ENCODE measurements at places on chromosomes 6 and 20.

DNA sequence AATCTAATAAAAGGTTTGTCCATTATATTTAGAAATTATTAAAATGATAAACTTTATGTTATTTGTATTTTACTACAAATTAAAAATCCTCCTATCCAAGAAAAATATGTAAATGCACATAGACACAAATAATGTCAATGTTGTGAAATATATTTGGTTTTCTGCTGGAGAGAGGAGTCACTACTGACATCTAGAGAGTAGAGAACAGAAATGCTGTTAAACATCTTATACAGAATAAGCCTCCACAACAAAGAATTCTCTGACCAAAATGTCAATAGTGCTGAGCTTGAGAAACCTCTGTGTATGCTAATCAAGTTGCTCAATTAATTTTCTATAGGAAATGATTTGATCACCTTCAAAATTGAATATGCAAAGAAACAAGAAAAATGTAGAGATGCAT lies 12.4 kb downstream of the HTR1B start:
- no peak for DNase-seq

GRCh38 chr6:106910999-106911949 lies 63.3 kb downstream of the CD24 start:
- no peak for DNase-seq

DNA sequence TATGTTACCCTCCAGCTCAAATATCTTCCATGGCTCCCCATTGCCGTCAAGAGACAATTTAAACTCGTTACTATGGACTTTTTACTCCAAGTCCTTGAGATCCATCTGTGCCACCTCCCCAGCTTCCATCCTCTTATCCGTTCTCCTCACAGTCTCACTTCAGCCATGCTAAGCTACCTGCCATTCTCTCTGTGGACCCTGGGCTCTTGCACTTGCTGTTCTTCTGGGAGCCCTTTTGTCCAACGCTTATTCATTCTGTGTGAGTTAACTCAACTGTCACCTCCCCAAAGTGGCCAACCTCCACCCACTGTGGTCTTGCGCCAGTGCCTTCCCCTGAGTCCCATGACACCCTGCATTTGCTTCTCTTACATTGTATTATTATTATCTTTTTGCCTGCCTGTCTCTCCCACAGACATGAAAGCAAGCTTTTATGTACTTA lies 132.4 kb downstream of the BCAS1 start:
- no peak for DNase-seq

DNA sequence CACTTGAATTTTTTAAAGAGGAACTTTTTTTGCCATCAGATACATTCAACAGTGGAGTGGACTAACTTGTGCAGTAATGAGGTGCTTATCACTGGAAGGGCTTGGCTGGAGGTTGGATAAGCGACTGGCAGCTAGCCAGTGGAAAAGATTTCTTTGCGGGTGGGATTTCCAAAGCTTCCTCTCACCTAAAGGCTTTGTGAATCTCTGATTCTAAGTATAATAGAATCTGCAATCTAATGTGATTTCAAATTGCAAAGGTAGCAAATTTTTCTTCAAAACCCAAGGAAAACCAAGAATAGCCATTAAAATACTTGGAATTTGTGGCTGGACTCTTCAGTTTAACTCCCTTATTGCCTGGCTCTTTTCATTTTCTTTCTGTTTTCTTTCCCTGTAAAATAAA lies 460.4 kb upstream of the MARCKS start:
- DNase-seq = no peak

DNA sequence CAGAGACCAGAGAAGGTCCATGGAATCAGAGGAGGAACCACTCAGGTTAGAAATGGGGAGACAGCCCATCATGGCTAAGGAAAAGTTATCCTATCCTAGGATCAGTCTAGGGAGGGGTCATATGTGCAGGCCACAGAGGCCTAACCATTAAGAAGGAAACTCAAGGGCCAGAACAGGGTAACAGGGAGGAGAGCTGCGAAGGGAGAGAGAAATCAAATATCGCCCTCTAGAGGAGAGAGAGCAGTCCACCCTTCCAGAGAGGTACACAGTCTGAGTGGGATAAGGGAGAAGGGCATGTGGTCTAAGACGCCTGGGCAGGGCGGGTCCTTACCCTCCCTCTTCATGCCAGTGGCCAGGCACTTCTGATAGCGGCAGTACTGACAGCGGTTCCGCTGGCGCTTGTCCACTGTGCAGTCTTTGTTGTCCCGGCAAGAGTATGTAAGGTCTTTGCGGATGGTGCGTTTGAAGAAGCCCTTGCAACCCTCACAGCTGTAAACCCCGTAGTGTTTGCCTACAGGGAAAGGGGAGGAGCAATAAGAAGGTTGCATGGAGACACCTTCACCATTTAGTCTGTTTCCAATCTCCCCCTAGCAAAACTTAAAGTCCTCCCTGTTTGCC lies 2.9 kb downstream of the RXRB start:
- peak; percentile 21 for DNase-seq

Measured in GM04503 (cell line).